ENCODE measurements at places on chromosomes 5 and 9.
A peak's percentile ranks its signal among the peaks of the same experiment; 100 is the strongest.

GRCh38 chr5:173764332-173765028, 123.7 kb upstream of the CPEB4 start:
- DNase-seq = peak; percentile 94

DNA sequence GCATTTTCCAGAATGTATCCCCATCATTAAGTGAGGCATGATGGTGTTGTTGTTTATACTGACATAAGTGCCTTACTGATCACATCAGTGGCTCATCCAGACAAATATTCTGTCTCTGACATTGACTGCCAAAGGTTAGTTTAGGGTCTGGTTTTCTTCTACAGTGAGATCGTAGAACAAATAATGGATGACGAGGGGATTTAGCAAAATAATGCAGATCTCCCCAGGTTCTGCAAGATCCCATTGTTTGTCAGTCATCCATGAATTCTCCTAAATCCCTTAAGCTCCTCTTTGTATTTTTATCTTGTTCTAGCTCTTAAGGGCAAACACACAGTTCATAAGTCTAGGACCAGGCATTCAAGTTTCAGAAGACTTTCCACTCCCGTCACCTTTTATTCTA, 93.1 kb upstream of the DHFR start:
- DNase-seq = no peak

- DNase-seq = peak; percentile 49
Measured at GRCh38 chr9:37329576-37329975, 92.9 kb upstream of the GRHPR start.

DNA sequence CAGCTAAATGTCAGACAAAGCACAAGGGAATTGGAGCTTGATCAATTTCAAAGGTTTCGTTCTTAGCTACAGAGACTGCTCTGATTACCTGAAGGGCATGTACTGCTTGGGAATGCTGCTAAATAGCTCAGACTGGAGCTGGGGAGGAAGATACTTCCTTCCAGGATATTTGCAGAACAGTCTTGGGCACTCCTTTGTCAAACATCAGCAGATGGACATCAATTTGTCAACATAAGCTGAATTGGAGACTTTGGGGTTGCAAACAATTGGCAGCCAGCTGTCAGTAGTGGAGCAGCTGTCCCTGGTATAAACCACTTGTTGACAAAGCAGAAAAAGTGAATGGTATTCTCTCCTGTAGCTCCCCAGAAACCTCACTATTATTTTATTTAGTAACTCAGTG, 182.0 kb downstream of the CCDC192 start:
- DNase-seq = no peak

GRCh38 chr5:78287833-78288232, 6.7 kb downstream of the AP3B1 start:
- peak; percentile 80 for DNase-seq

GRCh38 chr5:123819386-123819785, 307.4 kb downstream of the CSNK1G3 start:
- DNase-seq = peak; percentile 64

DNA sequence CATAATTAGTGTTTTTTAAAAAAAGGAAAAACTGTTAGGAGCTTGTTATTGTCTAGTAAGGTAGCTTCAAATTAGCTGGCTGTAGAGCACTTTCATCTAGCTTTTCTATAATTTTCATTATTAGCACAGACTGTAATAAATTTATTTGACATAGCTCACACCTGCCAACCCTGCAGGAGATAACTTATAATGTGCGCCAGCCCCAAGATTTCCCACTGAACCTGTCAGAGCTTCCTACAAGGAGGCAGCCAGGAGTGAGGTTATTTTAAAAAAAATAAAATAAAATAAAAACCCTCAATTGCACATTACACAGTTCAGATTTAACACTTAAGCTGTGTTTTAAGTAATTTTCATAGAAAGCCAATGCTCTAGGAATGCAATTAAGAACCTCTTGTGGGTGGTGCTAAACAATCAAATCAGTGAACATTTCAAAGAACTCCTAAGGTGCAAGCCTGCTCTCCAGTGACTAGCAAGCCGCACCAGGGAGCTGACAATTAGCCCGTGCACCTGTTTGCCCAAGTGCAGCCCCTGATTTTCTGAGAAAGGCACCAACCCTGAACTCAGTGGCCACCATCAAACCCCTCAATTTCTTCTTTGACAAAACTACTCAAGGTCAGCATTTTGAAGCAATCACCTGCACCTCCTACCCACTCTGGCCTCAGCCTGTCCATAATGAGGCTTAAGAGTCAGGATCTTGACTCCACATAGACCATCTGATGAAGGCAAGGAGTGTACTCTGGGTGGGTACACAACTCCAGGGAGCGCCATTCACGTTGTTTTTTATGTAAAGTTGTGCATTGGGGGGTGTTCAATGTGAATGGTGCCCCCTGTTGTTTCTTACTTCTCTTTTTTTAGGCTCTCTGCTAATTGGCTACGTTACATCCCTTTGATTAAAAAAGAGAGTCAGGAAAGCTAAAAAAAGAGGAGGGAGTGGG, 385.3 kb upstream of the WWC1 start:
- no peak for DNase-seq

- no peak for DNase-seq
Measured at GRCh38 chr9:82981552-82981951, 81.4 kb downstream of the RASEF start.

- no peak for DNase-seq
Measured at GRCh38 chr5:110062246-110062645, 372.5 kb downstream of the MAN2A1 start.

DNA sequence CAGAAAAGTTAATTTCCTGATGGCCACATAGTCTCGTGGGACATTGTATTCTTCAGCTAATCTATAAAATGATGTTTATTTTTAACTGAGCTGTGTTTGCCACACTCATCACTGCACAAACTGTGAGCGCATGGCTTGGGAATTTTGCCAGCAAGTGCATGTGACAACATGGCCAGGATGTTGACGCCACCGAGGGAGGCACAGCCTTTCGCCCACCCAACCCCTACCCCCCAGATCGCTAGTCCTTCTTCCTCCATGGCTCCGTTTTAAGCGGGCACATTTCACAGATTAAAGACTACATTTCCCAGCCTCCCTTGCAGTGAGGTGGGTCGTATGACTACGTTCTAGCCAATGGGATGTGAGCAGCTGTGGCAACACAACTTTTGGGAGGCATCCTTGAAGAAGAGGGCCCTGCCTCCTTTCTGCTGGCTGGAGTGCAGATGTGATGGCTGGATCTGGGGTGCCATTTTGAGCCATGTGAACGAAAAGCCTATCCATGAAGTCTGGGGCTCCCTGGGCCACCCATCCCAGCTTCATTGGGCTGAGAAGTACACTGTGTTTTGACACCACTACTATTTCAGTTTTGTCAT, 7.9 kb downstream of the NRARP start:
- peak; percentile 17 for DNase-seq

- peak; percentile 77 for DNase-seq
Measured at GRCh38 chr9:108662091-108662875, 193.5 kb downstream of the ACTL7B start.

DNA sequence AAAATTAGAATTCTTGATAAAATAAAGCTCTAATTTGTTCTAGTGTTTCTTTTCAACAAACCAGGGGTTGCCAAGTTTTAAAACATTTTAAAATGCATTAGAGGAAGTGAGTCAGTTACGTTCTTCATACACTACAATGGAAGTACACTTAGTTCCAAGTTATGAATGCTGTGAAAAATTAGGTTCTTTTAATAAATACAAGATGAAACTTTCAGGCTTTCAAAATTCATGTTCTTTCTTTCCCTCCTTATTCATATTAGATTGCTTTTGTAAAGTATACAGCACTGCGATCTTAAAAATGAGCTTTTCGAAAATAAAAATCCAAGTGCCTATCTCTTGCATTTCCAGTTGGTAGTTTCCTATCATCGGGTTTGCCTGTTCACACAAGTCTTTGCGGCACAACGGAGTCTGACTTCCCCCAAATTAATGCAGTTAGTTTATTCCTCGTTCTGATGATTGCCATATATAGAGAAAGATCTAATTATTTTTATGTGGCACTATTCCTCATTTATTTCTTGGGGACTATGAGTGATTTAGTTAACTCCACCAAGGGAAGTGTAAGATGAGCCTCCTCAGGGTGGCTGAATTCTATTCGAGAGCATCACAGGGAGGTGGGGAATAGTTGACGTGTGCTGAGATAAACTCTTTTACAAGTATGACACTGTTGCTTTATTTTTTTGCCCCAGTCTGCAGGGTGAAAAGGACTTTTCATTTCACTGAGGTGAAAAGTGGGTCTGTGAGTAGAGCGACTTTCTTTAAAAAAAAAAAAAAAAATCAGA, 238.2 kb downstream of the CD180 start:
- peak; percentile 68 for DNase-seq

DNA sequence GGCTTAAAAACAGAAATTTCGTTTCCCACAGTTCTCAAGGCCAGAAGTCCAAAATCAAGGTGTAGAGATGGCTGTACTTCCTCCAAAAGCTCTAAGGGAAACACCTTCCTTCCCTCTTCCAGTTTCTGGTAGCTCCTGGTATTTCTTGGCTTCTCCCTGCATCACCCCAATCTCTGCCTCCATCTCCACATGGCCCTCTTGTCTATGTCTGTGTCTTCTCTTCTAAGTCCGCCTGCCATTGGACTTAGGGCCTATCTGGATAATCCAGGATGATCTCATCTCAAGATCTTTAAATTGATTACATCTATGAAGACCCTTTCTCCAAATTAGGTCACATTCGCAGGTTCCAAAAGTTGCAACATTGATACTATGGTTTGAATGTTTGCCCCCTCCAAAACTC, 105.6 kb downstream of the ATPSCKMT start:
- DNase-seq = no peak

DNA sequence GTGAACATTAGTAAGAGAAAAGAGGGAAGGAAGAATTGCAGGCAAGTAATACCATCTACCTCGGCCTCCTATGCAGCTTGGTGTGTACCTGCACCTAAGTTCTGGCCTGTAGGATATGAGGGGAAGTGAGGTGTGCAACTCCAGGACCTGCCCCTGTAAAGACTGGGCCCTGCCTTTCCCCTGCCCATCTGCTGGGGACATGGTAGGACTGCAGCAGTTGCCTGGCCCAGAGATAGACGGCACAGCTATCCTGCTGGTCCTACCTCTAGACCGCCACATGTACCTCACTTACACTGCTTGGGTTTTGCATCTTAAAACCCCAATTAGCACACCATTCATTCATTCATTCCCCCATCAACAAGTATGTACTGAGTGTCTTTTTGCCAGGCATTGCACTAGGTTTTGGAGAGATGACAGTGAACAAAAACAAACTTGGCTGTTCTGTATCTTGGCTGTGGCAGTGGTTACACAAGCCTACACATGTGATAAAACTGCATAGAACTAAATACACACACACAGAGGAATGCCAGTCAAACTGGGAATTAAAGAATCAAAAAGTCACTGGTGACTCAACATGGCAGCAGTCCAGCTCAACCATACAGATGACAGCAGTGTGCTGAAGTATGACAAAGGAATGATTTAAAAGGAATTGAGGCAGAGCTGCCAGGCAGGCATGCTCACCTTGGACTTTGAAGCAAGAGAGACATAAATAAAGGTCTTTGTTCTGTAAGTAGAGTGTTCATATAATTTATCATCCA, 23.3 kb upstream of the MGAT1 start:
- peak; percentile 75 for DNase-seq

- no peak for DNase-seq
Measured at GRCh38 chr9:96502539-96503373, 52.8 kb downstream of the HABP4 start.

Measured in fibroblast of upper back skin (primary cell).